Mucosa of descending colon (tissue), 3 donors: ENCODE measurements at places on chromosomes 16 and 17. TPM values are rescaled to one million over a fixed set of nuclear protein-coding genes. Genes with fewer than 3 reads are reported as not detected.

SMIM22 gene
- 395 TPM for total RNA-seq

HSD17B1 gene
- 1.7 TPM for total RNA-seq

SMIM36 gene
- total RNA-seq: not detected

RNF222 gene
- total RNA-seq: not detected

C17orf67 gene
- 1.1 TPM for total RNA-seq

TUBB3 gene
- 26.8 TPM for total RNA-seq

PEMT gene
- total RNA-seq: 16.1 TPM

CCL17 gene
- total RNA-seq: not detected

RCVRN gene
- 0.16 TPM for total RNA-seq
